ENCODE measurements at places on chromosomes 2 and 18.

DNA sequence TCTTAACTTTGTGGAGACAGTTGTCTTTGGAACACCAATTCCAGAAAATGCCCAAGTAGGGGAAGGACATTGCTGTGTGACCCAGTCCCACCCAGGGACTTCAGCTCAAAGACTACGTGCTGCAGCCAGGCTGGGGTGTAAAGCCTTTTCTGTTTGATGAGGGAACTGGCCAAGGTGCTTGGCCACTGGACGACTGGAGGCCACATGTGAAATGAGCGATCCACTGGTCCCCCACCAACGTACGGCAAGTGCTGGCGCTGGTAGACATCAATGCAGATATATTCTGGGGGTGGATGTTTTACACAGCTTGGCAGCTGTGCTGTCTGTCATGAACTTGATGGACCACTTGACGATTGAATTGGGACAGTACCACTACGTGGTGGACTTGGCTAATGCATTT lies 582.5 kb upstream of the HNMT start:
- no peak for DNase-seq

GRCh38 chr2:61640406-61640805 lies 102.2 kb upstream of the XPO1 start:
- no peak for DNase-seq

DNA sequence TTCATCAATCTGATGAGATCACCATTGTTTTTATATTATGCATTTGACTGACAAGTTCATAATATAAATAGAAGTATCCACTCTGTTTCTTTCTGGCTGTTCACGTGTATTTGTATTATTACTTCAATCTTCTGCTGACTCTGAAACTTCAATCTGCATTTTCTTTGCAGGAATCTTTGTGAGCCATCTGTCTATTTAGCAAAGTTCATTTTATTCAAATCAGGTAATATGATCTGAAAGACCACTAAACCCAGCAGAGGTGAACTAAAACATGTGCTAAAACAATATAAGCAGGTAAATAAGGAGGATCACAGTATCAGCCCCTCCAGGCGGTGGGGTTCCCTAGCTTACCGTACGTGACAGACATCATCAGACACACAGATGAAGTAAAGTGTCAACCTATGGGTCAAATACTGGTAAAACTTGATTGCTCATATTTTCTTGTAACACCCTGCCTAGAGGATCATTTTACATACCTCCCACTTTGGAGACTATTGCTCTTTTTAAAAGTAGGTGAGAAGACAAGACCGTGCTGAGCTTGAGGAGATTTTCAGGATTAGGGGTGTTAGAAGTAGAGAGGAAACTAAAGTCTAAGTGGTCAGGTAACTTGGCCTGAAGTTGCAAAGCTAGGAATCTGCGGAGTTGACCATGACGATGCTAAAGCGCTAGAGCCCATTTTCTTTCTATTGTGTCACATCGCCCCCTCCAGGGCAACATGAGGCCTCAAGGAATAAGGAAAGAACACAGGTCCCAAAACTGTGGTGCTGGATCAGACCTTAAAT lies 9.0 kb downstream of the DTNB start:
- peak; percentile 69 for DNase-seq

DNA sequence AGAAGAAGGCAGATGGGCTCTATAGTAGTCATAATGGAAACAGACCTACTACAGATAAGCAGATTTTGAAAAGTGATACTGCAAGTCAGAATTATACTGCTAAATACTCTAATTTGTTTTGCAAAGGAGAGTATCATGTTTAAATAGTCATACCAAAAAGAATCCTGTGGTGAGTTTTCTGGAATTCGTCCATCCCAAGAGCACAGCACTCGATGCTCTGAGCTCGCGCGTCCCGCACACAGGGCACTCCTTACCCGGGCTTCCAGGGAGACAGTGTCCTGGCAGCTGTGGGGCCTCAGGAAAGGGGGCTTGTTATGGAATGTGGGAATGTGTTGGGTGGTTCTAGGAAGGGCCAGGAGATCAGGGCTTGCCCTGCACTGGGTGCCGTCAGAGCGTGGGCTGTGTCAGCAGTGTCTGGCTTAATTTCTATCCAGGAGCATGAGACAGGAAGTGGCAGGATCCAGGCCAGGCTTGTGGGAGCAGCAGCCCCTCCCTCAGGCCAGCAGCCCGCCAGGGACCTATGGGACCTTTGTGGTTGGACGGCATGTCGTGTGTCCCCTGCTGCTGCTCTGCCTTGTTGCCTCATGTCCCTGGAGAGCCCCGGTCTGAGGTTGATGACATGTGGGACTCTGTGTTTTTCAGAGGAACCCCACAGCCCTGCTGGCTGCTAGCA lies 193.2 kb upstream of the TPO start:
- DNase-seq = peak; percentile 49

- DNase-seq = no peak
These were observed 9.2 kb upstream of the HK2 start for GRCh38 chr2:74824679-74825078.

DNA sequence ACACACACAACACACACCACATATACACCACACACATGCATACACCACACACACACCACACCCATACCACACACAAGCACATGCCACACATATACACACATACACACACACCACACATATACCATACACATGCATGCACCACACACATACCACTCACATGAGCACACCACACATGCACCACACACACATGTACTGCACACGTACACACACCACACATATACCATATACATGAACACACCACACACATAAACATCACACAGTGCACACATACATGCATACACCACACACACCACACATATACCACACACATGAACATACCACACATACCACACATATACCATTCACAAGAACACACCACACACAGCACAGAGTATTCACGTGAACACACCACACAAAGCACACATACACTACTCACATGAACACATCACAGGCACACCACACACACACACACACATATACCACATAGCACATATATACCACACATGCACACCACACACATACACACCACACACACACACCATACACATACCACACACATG lies 219.9 kb upstream of the RAB6C start:
- no peak for DNase-seq

GRCh38 chr2:133004623-133005022 lies 334.6 kb upstream of the LYPD1 start:
- no peak for DNase-seq

- no peak for DNase-seq
These were observed 306.7 kb downstream of the PIK3C3 start for GRCh38 chr18:42261731-42262130.

- no peak for DNase-seq
These were observed 10.3 kb upstream of the CIB4 start for GRCh38 chr2:26651470-26651771.

GRCh38 chr2:219538956-219539788 lies 4.4 kb downstream of the CHPF start:
- no peak for DNase-seq

- no peak for DNase-seq
These were observed 1597.5 kb upstream of the PIK3C3 start for GRCh38 chr18:40357536-40357935.

- no peak for DNase-seq
These were observed 23.0 kb downstream of the SERTAD2 start for GRCh38 chr2:64630752-64631151.

All from ovary (tissue), 10 donors.